Myocyte (in vitro differentiated cells): ENCODE measurements at places on chromosomes 7 and 10. TPM values are rescaled to one million over a fixed set of nuclear protein-coding genes. Genes with fewer than 3 reads are reported as not detected.

ETV1 gene
- total RNA-seq = 8.9 and 23.7 TPM in 2 replicates

ADRB1 gene
- 0.67 TPM in 1 of 2 replicates, not detected in the other for total RNA-seq

CLIP2 gene
- total RNA-seq = 14.5 and 22.7 TPM in 2 replicates

SHTN1 gene
- 3.2 and 3.6 TPM in 2 replicates for total RNA-seq

OPALIN gene
- total RNA-seq = not detected in 2 replicates

BUD23 gene
- 79.6 and 81.0 TPM in 2 replicates for total RNA-seq

CYP2C9 gene
- not detected in 2 replicates for total RNA-seq

CFAP70 gene
- 1.0 and 1.8 TPM in 2 replicates for total RNA-seq

FAM107B gene
- total RNA-seq = 11.8 and 19.8 TPM in 2 replicates

SPAM1 gene
- total RNA-seq = not detected in 2 replicates

AS3MT gene
- 7.0 and 8.1 TPM in 2 replicates for total RNA-seq

CRTAC1 gene
- total RNA-seq = not detected in 2 replicates

DNA sequence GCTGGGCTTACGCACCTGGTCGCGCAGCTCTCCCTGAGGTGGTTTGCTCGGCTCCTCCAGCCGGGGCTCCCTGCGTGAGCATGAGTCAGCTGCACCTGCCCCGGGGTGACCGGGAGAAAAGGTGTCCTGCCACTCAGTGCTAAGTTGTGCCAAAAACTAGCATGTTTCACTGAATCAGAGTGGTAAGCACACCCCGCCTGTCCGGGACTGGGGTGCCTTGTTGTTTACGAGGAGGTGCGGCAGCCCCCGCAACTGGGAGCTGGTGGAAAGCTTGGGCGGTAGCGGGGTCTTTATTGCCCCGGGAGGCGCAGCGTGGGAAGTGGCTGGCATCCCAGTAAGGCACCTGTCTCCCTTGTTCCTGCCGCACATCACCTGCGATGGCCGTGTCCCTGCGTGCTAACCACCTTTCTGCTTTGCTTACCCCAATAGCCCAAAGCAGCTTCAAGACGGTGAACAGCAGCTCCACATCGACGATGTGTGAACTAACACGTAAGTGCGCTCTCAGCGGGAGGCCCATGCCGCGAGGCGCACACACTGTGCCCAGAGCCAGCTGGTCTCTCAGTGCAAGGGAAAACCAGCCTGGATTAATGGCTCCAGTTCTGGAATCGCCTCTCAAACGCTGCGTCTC lies 506.6 kb upstream of the FOXK1 start:
- no peak for DNase-seq

DNA sequence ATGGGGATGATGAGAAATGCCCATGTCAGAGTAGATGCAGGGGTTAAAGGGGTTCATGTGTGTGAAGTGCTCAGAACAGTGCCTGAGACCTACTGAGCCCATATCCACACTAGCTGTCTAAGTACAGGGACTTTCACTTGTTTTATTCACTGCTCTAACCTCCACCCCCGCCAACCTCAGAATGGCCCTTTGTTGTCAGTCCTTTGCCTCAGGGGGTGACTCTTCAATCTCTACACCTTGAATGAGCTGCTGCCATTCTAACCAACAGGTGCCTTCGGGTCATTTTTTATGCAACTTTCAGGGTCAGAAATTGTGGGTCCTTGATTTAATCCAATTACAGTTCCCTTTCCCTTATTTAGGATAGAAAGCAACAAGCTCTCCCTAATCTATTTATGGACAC lies 26.2 kb downstream of the VSTM4 start:
- DNase-seq = peak; percentile 28

- no peak for DNase-seq
Observed at GRCh38 chr7:74503061-74503460, 49.4 kb downstream of the GTF2IRD1 start.

DNA sequence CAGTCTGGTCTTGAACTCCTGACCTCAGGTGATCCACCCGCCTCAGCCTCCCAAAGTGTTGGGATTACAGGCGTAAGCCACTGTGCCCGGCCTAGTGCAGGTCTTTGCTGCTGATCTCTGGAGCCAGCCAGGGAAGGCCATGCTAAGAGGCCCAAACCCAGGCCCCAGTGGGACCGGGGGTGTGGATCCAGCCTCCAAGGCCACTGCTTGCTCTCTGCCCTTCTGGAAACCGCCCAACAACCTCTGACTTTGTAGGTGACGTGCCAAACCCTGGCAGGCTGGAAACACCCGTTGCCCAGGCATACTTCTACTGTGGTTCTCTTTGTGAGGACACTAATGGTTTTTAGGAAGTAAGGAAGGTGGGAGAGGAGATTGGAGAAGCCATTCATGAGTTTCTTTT lies 83.5 kb upstream of the GNA12 start:
- no peak for DNase-seq

- DNase-seq = no peak
Observed at GRCh38 chr10:59879363-59879913, 26.9 kb downstream of the CCDC6 start.

GRCh38 chr7:69545175-69545574 lies 53.1 kb upstream of the AUTS2 start:
- DNase-seq = no peak

DNA sequence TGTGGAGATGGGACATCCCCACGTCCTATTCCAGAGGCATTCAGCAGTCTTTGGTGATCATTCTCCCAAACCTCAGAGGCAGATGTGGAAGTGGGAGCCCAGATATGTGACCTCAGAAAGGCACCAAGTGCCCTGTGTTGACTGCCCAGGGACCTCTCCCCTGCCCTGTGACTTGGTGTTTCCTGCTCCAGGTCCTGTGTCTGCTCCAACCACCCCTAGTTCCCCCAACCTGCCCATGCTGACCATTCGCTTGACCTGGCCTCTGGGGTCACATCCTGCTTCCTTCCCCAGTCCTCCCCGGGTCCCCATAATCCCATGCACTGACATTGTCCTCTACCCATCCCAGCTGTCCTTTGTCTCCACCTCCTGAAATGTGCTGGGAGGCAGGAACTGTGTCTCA lies 7.6 kb downstream of the CYP26A1 start:
- DNase-seq = no peak

DNA sequence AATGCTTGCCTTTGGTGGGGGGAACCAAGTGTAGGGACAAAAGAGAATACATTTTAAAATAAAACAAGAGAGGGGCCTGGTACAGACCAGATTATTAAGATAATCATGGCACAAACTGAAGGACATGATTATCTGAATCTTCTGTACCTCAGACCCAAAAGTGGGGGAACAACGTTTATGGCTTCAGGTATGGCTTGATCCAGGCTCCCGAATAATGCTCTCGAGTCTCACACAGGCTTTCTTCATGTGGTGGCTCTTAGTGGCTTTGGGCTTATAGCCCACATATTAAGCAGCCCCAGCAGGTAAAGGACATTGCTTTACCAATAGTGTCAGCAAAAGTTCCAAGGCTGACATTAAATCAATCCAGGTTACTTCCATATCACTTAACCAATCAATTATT lies 106.8 kb upstream of the FOXK1 start:
- no peak for DNase-seq

GRCh38 chr7:21966271-21966670 lies 20.6 kb upstream of the CDCA7L start:
- DNase-seq = no peak

GRCh38 chr10:91745090-91745831 lies 53.0 kb upstream of the TNKS2 start:
- no peak for DNase-seq

DNA sequence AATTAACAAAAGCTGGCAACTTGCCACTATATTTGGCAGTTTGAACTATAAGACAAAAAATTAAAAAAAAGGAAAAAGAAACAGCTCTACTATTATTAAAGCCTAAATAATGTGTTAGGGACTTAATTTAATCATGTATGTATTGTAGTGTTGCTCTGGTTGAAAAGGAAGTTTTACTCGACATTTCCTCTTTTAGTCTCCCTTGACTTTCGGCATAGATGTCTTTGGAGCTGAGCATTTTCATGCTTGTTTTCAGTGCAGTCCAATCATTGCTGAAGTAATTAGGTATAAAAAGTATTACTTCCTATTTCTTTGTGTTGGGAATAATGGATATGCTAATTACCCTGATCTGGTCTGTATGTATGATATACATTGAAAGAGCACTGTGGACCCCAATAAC lies 216.8 kb upstream of the KLF6 start:
- no peak for DNase-seq

DNA sequence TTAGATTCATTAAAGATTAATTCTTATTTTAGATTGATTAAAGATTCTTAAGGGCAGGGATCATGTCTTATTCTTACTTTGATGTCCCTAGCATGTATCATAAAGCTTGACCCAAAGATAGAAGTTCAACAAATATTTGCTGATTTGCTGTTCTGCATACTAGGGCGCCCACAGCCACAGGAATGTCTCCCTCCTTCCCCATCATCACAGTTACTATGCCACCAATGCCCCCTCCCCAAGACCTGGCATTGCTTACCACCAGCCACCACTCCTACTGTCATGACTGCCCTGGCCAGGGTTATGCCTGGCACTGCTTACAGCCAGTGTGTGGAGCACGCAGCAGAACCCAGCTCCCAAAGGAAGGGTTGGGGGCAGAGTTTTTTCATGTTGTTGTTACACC lies 86.7 kb upstream of the AGK start:
- DNase-seq = peak; percentile 34

DNA sequence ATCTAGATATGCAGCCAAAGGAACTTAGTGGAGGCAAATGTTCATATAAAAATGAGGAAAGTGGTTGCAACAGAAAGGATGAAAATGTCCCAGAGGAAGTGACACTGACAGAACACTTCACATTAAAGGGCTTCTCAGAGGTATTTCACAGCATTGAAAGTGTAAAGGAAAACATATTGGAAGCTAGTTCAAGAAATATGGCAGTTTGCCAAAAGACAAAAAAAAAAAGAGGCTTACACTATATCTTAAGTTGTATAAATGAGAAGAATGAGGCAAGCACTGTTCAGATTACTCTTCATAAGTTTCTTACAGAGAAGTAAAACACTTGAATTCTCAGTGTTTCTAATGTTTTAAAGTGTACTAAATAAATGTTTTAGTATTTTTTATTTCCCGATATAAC lies 20.1 kb downstream of the RUNDC3B start:
- no peak for DNase-seq

- DNase-seq = no peak
Observed at GRCh38 chr7:134155206-134155605, 28.1 kb downstream of the LRGUK start.

DNA sequence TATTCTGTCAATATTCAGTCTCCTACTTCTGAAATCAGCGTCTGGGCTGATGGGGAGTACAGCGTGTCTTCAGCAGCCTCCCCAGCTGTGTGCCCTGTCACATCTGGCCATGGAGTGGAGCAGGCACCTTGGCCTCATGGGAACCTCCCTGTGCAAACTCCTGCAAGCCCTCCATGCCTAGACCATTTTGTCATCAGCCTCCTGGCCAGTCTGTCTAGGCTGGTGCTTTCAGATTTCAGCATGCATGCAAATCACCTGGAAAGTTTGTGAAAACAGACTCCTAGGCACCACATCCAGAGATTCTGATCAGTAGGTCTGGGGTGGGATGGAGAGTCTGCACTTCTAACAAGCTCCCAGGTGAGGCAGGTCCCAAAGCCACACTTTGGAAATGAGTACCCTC lies 26.2 kb upstream of the CCSER2 start:
- DNase-seq = no peak

GRCh38 chr7:70583965-70584883 lies 547.7 kb upstream of the GALNT17 start:
- no peak for DNase-seq

- DNase-seq = no peak
Observed at GRCh38 chr10:129689671-129690071, 222.6 kb downstream of the MGMT start.

- peak; percentile 93 for DNase-seq
Observed at GRCh38 chr10:62583876-62584615, 209.9 kb downstream of the ZNF365 start.

DNA sequence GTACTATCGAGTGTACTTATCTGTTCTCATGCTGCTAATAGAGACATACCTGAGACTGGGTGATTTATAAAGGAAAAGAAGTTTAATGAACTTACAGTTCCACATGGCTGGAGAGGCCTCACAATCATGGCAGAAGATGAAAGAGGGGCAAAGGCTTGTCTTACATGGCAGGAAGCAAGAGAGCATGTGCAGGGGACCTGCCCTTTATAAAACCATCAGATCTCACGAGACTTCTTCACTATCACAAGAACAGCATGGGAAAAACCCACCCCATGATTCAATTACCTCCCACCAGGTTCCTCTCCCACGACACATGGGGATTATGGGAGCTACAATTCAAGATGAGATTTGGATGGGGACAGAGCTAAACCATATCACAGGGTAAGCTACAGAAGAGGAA lies 4.5 kb downstream of the NDUFA5 start:
- DNase-seq = no peak

GRCh38 chr7:139482662-139483466 lies 609 bp downstream of the KLRG2 start:
- DNase-seq = no peak

GRCh38 chr7:929311-929711 lies 25.2 kb downstream of the ADAP1 start:
- DNase-seq = no peak

DNA sequence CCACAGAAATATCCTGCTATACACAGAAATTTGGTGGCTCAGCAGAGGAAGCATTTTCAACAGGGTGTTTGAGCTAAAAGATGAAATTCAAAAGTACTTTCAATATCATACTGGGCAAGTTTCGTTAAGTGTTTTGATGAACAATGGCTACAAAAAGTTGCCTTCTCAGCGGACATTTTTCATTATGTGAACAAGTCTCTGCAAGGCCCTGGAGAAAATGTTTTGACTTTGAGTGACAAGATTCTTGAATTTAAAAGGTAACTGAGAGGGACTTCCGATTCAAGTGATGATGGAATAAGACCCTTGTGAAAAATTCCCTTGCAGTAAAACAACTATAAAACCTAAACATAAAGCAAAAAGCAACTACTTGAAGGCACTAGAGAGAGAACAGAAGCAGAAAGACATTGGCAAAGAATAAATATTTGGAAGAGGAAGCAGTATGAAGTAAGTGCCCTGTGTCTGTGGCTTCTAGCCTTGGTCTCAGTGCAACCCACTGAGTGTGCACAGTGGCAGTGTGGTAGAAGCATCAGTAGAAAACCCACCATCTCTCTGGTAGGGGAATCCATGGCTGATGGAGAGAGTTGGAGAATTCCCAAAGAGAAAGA lies 62.5 kb upstream of the NAMPT start:
- no peak for DNase-seq

DNA sequence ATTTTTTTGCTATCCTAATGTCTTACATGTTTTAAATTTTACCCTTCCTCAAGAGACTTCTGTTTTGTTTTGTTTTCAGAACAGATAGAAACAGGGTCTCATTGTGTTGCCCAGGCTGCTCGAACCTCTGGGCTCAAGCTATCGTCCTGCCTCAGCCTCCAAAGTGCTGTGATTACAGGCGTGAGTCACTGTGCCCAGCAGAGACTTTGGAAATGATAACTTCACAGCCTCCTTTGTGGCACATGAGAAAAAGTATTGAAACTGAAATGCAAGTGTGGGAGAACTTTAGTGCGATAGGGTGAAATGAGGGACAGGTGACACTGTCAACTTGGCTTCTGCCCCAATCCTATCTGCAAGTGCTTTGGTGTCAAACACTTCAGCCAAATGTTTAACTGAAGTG lies 21.6 kb downstream of the IRF5 start:
- no peak for DNase-seq

DNA sequence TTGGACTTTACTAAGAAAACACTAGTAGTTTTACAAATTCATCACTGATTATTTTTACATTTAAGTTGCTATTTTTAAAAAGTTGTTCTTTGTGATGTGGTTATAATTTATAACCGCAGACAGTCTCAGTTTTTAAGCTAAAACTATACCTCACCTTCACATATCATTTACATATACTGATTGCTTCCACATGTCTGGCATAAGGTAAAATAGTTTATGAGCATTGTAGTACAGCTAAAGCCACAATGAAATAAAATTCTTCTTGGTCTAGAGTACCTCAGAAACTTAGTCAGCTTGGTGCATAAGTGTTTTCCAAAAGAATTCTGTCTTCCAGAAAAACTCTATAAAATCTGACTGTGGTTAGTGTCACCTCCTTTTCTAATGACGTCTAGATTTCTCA lies 13.0 kb downstream of the SEMA3A start:
- DNase-seq = no peak
